ENCODE measurements at places on chromosomes 3 and 15.

GRCh38 chr15:72965671-72966070, 86.6 kb upstream of the NEO1 start:
- DNase-seq = no peak

DNA sequence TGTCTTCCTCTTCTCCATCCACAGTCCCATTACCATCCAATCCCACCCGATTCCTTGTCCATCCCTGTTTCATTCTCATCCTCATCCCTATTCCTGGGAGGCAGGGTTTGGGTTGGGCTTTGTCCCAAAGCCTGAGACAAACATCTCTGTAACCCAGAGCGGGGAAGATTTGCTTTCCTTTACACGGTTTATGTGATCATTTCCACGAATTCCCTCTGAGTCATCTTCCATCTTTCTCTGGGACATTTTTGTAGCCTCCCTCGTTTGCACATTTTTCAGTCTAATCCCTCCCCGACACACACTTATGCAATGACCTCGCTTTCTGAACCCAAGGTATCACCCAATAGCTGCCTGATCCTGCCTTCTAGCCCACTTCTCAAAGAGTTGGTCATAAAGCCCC, 22.8 kb downstream of the DUOX2 start:
- no peak for DNase-seq

- DNase-seq = no peak
These were observed 145.2 kb downstream of the SSR3 start for GRCh38 chr3:156409694-156410093.

DNA sequence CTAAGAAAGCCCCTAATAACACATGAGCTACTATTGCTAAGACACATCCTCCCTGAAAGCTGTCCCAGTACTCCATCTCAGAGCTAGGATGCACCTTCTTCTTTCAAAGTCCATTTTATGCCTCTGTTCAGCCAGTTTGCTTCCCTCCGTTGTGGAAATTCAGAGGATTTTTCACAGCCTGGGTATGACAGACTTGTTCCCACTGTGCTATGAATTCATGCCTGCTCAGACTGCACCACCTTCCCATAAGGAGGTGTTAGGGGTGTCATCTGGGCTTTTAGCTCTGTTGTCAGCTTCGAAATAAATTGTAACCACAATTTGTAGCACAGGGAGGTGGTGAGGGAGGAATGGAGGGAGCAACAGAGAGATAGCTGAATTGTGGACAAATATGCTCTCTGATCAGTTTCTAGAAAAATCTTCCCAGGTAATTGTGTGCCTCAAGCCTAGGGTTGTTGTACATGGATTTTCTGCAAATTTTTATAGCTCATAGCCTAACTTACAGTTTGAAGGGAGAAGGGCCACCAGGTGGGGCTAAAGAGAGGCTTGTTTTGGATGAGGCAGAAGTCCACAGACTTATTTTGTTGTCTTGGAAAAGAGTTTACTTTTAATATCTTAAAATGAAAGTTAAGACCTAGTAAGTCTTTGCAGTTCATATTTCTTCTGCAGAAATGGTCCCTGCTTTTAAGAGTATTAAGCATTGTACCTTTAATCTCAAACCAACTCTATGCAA, 462.0 kb downstream of the PDCD6IP start:
- no peak for DNase-seq

- no peak for DNase-seq
These were observed 800.3 kb downstream of the TUSC7 start for GRCh38 chr3:117509858-117510257.

DNA sequence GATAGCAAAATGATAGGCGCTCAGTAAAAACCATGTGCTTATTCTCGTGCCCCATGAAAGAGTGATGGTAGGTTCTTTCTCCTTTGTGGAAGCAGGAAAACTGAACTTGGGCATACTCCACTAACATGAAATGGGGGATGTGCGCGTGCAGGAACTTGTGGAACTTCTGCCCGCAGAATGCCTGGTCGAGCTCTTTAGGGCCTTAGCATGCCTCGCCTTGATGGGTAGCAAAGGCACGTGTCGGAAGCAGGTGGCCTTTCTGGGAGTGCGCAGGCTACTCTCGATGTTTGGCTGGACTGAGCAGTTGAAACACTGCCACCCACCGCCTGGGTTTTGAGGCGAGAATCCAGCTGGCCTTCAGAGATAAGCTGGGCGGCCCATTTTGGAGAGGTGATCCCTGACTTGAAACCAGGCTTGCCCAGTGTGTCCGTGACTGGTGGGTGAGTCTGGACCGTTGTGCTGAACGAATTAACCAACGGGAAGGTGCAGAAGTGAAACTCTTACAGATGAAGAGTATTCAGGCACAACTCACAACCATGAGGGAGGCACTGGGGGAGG, 842 bp downstream of the PCCB start:
- DNase-seq = peak; percentile 73

DNA sequence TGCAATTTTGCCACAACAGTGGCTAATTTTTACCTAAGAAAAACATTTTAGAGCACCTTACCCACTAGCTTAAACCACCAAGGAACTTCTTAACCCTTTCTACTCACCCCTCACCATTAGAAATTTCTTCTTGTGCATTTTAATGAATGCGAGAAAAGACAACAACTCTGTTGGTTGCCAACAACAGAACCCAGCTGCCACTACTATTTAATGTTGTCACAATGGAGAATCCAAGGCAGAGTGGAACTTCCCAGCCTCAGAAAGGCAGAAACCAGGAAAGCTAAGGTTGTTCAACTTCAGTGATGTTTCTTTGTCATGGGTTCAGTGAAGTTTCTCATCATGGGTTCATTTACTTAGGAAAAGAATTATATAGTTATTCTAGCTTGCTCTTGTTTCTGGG, 325.2 kb upstream of the ARL6 start:
- DNase-seq = no peak

- DNase-seq = no peak
These were observed 430.8 kb downstream of the DIPK2A start for GRCh38 chr3:144402430-144402829.

DNA sequence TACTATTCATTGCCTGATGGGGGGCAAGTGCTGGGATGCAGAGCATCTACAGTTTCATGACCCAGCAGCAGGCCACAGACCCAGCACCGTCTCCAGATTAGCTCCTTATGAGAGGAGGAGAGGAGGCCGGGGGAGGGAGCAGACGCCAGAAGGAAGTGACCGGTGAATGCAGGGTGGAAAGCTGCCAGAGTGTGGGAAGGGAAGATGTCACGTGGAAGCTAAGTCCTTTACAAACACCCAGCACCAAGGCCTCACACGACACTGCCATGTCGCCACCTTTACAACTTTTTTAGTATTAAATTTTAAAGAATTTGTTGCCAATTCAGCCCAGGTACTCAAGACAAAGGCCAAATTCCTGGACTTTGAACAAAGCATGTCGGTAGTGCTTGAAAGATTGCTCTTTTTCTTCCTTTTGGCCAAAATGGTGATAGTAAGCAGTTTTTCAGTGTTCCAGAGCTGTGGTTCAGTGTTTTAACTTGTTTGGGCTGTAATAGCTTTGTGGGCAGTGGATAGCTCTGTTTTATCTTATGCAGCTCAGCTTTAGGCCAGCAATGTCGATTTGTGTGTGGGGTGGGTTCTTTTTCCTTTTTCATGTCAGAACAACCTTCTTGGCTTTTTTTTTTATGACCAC, 58.2 kb downstream of the ZBTB38 start:
- no peak for DNase-seq

GRCh38 chr3:156910022-156910421, 83.9 kb downstream of the LEKR1 start:
- no peak for DNase-seq

GRCh38 chr3:117400303-117400702, 690.7 kb downstream of the TUSC7 start:
- no peak for DNase-seq

GRCh38 chr15:57313134-57313483, 63.2 kb upstream of the CGNL1 start:
- DNase-seq = no peak

GRCh38 chr3:162512488-162512887, 1015.9 kb downstream of the OTOL1 start:
- no peak for DNase-seq

DNA sequence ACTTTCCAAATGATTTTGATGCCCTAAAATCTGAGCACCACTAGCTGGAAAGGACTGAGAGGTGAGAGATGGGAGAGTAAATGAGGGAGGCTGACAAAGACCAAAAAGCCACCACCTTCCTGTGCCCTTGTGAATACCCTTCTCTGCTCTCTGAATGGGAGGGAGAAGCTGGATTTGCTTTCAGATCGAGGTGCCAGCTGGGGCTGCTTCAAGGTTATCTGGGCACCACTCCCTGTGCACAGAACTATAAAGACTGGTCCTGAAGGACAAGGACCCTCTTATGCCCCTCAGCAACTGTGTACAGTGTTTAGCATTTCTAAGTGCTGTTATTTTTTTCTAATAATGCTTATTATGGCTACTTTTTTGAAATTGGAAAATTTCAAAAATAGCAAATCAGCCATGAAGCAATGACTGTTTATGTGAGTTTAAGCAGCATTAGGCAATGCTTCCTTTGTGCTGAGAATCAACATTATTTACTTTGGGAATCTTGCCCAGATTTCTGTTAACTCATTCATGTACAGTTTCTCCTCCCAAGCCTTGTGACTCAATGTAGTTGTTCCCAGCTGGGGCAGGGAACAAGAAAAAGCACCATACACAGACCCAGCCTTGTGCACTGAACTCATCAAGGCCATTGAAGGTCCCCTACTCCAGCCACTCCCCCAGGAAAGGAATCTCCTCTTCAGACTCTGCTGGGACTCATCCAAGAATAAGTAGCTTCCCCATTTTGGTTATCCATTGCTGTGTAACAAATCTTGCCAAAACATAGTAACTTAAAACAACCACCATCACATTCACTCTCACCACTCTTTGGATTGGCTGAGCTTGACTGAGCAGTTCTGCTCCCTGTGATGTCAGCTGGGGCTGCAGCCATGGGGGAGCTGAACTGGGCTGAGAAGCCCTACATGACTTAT, 37.3 kb upstream of the CDV3 start:
- DNase-seq = peak; percentile 14

DNA sequence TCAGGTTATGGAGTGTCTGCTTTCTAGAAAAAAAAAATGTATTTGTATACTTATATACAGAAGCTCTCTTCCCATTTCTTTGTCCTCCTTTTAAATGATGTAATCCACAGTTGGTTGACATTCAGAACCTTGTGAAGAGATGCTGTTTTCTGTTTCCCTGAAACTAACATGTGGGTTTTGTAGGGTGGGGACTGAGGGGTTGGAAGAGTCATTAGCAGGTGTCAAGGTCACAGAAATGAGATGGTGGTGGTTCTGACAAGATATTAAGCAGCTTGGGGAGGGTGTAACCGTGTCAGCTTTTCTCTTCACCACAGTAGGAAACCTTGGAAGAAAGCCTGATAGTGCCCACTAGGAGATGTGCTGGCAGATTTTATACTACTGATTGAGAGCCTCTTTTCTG, 2.4 kb downstream of the RASA2 start:
- no peak for DNase-seq

DNA sequence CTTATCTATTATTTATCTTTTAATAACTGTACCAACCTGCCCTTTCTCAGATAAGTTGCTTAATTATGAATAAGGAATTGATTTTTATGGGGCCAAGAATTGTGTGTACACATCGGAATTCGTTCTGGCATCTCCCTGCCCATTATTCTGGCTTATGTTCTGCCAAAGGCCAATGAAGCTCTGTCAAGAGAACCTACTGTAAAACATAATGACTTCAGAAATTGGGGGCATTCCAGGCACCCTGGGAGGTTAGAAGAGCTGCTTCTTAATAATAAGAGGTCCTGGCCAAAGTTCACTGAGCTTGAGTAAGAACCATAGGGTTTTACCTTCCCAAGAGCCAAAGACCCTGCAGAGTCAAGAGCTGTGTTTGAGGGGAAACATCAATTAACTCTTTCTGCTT, 261.7 kb downstream of the SLC9A9 start:
- no peak for DNase-seq

DNA sequence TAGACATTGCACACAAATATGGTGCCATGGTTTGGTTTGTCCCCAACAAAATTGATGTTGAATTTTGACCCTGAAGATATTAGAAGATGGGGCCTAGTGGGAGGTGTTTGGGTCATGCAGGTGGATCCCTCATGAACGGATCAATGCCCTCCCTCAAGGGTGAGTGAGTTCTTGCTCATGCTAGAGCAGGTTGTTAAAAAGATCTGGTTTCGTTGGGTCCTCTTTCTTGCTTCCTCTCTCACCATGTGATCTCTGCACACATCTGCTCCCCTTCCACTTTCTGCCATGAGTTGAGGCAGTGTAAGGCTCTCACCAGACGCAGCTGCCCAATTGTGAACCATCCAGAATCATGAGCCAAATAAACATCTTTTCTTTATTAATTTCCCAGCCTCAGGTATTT, 87.8 kb upstream of the MDFIC2 start:
- DNase-seq = no peak

DNA sequence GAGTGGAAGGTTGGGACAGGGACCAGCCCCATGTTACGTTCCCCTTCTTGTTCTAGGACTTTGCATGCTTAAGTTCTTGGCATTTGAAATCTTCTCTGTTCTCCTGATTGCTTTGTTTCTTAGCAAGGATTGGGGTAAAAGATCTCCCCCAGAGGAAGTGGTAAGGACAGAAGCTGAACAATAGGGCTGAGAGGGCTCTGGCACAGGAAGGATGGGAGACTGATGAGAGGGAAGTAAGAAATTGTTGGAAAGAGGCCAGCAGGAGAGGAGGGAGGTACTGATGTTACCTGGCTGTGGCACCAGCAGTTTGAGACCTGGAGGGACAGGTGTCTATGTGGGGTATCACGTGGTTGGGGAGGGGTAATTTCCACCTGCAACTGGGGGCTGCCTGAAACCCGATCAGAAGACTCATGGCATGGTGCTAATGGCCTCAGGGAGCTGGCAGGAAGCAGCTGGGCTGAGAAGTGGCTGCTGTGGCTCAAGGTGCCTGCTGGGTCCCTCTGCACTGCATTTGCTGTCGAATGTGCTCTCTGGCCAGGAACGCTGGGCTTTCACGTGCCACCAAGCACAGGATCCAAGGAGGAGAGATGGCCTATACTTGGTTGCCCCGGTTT, 108.4 kb downstream of the LSM3 start:
- DNase-seq = peak; percentile 64

GRCh38 chr3:45191924-45192417, 34.1 kb downstream of the TMEM158 start:
- no peak for DNase-seq

GRCh38 chr3:143170676-143171075, 51.1 kb downstream of the CHST2 start:
- DNase-seq = no peak

DNA sequence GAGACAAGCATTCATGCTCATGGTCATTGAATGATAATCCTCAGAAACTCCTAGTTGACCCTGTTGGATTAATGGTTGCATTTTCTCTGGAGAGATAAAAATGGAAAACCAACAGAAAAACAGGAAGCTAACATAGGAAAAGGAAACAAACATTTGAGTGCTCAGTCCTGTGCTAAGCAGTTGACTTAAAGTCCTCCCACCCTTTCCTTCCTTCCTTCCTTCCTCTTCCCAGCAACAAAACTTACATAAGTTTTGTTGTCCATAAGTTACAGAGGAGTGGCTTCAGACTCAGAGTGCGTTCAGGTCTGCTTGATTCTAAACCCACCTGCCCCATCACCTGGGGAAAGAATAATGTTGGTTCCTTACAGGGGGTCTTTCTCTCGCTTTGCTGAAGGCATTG, 163.8 kb upstream of the RGMA start:
- DNase-seq = no peak

Data from NCI-H1092 (cell line).